ENCODE measurements at places on chromosomes 7 and 10.

- DNase-seq = no peak
Measured at GRCh38 chr10:101576211-101576863, 11.7 kb downstream of the POLL start.

- no peak for DNase-seq
Measured at GRCh38 chr10:58017719-58018367, 249.9 kb downstream of the IPMK start.

GRCh38 chr7:95376632-95377400 is 19.4 kb downstream of the PON3 start:
- DNase-seq = no peak

GRCh38 chr10:21164687-21165086 is 267.6 kb upstream of the NEBL start:
- DNase-seq = no peak

DNA sequence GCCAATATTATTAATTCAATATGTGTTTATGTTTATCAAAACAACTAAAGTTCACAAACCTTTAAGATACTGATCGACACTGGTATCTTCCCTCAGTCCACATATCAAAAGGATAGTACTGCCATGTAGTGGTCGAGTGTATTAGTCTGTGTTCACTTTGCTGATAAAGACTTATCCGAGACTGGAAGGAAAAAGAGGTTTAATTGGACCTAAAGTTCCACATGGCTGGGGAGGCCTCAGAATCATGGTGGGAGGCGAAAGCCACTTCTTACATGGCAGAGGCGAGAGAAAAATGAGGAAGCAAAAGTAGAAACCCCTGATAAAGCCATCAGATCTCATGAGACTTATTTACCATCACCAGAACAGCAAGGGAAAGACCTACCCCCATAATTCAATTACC is 325.4 kb upstream of the PHF14 start:
- no peak for DNase-seq

GRCh38 chr10:119209035-119209735 is 1.8 kb downstream of the GRK5 start:
- peak; percentile 76 for DNase-seq

DNA sequence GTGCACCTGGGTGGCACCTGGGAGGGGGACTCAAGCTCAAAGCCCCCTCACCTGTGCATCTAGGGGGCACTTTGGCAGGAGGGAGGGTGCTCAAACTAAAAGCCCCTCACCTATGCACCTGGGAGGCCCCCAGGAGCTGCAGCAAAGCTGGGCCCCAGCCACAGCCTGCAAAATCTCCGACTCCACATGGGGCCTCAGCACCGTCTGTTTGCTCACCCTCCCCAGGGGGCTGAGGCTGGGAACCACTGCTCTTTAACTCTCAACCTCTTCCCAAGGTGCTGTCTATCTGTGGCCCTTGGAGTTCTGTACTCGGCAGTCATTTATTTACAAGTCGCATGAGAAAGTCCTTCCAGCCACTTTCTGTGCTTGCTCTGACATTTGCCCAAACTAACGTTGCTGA is 458.4 kb downstream of the DNAJB6 start:
- no peak for DNase-seq

DNA sequence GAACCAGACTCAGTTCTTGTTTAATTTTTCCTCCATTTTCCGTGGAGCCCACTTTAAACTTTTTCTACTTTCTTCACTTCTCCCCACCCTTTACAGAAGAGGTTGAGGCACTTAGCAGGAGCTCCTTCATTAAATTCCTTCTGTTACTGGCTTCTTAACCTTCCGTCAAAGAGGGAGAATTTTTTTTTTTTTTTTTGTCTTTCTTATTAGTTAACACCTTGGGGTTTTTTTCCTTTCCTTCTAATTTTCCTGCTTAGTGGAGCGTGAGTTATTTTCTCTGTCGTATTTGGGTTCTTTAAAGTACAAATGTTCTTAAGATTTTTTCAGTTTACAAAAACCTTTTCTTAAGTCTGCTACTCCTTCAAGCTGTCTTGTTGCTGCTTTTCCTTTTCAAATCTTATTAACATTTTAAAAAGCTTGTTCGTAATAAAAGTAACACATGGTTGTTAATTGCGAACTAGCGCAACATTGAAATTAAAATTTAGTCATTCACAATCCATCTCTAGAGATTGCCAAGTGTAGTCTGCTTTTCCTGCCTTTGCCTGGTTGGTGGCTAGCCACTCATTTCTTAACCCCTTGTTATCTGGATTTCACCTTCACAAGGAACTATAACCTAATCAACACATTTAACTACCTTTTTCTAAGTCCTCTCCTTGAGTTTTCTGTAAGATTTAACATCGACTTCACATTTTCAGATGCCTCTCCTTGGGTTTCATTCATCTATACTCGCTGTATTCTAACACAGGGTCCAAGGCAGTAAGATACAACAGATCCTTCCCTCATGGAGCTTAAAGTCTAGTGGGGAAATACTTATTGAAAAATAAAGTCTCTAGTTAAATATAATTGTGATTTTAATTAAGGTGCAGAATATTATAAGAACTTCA is 2.0 kb downstream of the BMPR1A start:
- no peak for DNase-seq

DNA sequence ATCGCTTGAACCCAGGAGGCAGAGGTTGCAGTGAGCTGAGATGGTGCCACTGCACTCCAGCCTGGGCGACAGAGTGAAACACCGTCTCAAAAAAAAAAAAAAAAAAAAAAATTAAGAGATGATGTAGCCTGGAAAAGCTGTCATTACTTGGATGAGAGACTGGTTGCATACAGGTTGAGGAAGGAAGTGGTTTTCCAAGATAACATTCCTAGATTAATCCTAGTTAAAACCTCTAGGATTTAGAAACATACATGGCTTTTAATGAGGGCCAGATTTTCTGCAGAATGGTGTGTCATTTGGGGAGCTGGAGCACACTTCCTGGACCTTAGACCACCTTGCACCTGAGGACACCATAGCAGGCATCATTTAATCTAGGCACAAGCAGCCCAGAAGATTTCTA is 17.8 kb downstream of the VWA2 start:
- no peak for DNase-seq

- no peak for DNase-seq
Measured at GRCh38 chr7:68158686-68159295, 1162.2 kb downstream of the TYW1 start.

GRCh38 chr7:129739427-129739826 is 127.9 kb downstream of the NRF1 start:
- DNase-seq = no peak

DNA sequence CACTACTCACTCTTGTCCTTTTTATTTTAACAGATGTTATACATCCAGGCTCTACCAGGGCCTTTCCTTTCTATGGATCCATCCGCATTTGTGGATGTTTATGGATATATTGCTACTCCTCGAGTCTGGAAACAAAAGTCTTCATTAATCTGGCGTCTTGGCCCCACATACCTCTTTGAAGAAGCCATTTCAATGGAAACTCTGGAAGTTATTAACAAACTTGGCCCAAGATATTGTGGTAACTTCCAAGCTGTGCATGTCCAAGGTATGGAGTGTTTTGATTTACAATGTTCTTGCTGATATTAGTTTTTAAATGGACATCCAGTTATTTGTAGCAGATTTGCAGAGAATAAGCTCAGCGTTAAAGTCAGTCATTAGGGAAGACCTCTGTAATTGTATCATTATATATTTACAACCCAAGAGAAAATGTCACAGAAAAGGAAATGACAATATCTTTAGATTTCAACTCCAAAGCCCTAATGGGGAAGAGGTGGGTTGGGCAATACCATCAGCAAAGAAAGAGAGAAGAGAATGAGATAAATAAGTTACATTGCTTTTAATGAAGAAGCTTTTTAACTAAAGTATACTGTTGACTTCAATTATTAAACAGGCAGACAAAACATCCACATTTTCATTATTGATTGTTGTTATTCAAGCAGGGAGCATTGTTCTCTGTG is 102.1 kb downstream of the WDFY4 start:
- DNase-seq = no peak

DNA sequence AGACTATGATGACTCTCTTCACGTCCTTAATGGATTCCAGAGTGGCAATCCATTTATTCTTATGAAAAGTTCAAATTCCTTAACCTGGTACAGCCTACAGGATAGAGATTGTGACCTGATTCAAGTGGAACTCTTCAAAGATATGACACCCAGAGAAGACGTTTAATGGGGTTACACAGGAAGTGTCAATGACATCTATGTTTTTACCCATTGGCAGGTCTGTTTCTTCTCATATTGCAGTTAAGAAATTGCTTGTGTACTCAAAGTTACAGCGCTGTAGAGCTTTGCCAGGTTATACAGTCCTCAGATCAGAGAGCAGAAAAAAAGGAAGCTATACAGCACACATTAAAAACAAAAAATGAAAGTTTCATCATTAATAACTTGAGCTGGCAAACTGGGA is 367.4 kb downstream of the THSD7A start:
- DNase-seq = no peak

DNA sequence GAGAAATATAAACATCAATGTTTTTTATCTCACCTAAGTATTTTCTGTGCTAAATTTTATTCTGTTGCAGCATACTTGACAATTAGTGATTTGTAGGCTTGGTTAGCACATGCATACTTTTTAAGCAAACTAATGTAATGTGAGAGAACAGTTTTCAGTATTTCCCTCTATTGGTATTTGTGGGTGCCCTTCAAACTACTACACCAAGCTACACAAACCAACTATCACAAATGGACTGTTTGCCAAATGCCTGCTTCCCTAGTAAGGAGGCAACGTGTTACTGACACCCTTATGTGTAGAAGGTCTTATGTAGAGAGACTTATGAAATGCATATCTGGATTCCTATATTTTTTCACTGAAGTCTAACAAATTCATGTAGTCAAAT is 98.4 kb upstream of the FZD1 start:
- peak; percentile 21 for DNase-seq

GRCh38 chr7:156192921-156193320 is 380.7 kb upstream of the SHH start:
- no peak for DNase-seq

- no peak for DNase-seq
Measured at GRCh38 chr10:97940534-97940933, 89.9 kb downstream of the CRTAC1 start.

DNA sequence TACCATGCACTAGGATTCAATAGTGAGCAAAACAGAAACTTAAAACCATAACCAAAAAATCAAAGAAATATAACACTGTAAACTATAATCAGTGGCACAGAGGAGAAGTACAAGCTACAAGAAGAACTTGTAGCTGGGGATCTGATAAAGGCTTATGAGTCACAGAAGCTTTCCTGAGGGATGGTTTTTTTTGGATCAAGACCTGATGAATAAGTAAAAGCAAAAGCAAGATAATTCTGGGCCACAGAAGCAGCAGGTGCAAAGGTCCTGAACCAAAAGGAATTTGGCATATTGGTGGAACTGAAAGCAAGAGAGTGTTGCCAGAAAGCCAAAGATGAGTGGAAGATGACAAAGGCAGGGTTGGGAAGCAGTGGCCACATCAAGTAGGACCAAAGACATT is 37.4 kb upstream of the BET1 start:
- DNase-seq = peak; percentile 17

DNA sequence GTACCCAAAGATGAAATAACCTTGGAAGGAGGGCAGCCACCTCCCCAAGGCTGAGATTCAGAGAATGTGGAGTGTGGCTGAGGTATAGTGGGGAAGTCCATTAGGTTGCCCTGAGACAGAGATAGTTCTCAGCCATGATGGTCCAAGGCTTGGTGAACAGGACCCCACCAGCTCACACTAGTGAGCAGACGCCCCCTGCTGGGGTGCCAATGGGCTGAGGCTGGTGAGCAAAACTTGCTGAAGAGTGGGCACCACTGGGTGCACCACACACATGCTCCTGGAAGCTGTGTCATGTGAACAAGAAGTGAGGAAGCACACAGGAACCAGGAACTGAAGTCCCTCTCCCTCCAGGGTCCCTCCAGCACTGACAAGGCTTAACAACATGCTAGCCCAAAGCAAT is 8.9 kb downstream of the FBXL13 start:
- no peak for DNase-seq

DNA sequence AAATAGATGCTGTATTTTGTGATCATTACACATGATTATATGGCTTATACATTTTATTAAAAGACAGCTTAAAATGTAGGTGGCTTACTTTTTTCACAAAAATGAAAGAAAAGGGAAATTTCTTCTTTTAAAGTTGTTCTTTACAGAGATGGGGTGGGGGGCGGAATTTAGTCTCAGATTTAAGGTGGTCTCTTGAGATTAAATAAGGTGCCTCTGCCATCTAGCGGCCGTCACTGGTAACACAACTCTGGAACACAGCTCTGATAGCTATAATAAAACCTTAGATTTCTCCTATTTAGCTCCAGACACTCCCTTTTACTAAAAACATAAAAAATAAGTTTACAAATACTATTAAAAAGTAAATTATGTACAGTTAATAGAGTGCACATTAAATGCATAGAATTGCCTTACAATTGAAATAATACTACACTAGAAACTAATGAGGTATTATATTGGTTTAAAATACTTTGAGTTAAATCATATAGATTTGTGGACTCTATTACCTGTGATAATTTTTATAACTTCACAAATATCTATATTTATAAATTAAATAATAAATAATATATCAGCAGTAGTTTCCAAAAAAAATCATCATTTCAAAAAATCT is 210.9 kb downstream of the DGKB start:
- DNase-seq = peak; percentile 24

GRCh38 chr10:97733256-97733655 is 3.7 kb upstream of the ZFYVE27 start:
- DNase-seq = no peak

GRCh38 chr7:151918510-151918843 is 37.8 kb upstream of the GALNTL5 start:
- no peak for DNase-seq

- DNase-seq = no peak
Measured at GRCh38 chr7:20541608-20542349, 73.7 kb upstream of the ABCB5 start.

GRCh38 chr7:128010391-128011127 is 20.7 kb downstream of the LRRC4 start:
- no peak for DNase-seq

GRCh38 chr7:41754046-41754445 is 51.2 kb upstream of the INHBA start:
- DNase-seq = peak; percentile 47

- no peak for DNase-seq
Measured at GRCh38 chr10:15510963-15511362, 139.9 kb upstream of the FAM171A1 start.

- no peak for DNase-seq
Measured at GRCh38 chr7:138961159-138961558, 20.0 kb downstream of the KIAA1549 start.
